ENCODE measurements at places on chromosomes 5 and 9.

- DNase-seq: no peak
Observed at GRCh38 chr9:84322828-84323227, 17.7 kb downstream of the SLC28A3 start.

GRCh38 chr5:5492087-5492933 lies 69.8 kb downstream of the ICE1 start:
- DNase-seq: peak; percentile 48

DNA sequence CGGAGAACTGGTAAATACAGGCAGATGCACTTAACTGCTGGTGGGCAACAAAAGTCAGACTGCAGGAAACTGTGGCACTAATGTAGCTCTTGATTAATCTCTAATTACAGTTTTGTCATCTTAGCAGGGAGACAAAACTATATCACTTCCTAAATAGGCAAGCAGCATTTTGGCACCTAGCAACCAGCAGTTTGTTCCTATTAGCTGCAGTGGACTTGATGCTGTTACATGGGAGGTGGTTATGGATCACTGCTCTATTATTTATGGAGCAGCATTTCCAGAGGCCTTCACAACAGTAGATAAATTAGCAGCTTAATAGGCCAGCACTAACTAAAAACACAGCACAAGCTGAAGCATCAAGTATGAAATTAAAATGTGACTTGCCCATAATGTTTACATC lies 518.3 kb upstream of the ITGA1 start:
- no peak for DNase-seq

DNA sequence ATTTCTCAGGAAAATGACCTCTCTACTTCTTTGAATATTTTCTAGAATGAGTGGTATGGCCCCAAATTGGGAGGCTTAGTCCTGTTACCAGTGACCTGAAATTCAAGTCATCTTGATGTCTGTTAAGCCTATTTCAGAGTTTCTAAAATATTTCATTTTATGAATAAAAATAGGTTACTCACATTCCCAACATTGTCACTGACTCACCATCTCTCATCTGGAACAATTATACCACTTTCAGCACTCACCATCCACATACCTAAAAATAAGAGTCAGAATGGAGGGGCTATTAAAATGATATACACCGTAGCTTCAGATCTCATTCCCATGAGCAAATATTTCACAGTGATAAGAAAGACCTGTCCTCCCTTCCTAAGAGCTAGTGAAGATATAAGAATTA lies 71.8 kb downstream of the KIAA1958 start:
- no peak for DNase-seq

- no peak for DNase-seq
Observed at GRCh38 chr5:57693488-57694305, 211.1 kb upstream of the ACTBL2 start.
